Hypothalamus (tissue), 51 donors: ENCODE measurements at places on chromosomes 13 and 19.
A peak's percentile ranks its signal among the peaks of the same experiment; 100 is the strongest.

- DNase-seq = no peak
These were observed 452.4 kb downstream of the KLF12 start for GRCh38 chr13:73681779-73682178.

- DNase-seq = no peak
These were observed 502.3 kb downstream of the KCTD12 start for GRCh38 chr13:76383676-76384461.

DNA sequence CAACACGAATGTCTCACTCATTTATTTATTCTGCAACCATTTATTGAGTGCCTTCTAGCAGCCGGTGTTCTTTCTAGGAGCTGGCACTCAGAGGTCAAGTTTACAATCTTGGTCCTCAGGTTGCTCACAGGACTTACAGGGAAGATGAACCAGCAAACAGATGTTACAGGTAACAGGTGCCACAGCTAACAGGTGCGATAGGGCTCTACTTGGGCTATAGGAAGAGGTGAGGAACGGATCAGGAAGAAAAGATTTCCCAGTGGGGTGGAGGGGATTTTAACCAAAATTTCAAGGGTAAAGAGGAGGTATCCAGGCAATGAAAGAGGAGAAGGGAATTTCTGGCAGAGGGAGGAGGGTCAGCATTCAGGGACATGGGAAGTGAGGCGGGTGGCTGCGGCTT lies 87.3 kb upstream of the FARP1 start:
- no peak for DNase-seq

DNA sequence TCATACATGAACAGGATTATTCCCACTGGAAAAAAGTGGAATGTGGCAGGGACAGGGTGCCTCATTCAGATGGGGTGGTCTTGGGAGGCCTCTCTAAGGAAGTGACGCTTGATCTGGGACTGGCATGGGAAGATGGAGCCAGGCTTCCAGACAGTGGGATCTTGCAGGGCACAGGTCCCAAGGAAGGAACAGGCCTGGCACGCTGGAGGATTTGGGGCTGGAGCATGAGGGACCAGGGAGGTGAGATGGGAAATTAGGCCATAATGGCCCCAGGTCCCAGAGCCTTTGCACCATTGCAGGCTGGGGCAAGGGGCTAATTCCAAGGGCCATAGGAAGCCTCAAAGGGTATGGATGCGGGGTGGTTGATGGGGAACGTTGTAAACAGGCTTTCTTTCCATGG lies 9.2 kb downstream of the ZNF536 start:
- DNase-seq = no peak

DNA sequence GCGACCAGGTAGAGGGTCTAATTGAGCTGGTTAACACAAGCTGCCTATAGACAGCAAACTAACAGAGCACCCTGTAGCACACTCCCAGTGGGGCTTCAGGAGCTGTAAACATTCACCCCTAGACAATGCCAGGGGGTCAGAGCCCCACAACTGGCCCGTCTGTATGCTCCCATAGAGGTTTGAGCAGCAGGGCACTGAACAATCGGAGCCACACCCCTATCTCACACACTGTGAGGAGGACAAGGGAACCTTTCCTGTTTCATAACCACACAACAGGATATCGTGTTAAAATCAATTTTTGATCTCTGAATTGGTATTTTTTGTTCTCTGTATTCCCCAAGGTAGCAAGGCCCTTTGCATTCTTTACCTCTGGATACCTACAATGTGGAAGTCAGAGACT lies 266.1 kb downstream of the SPRY2 start:
- no peak for DNase-seq

GRCh38 chr13:113178896-113179167 lies 20.4 kb downstream of the PROZ start:
- no peak for DNase-seq

DNA sequence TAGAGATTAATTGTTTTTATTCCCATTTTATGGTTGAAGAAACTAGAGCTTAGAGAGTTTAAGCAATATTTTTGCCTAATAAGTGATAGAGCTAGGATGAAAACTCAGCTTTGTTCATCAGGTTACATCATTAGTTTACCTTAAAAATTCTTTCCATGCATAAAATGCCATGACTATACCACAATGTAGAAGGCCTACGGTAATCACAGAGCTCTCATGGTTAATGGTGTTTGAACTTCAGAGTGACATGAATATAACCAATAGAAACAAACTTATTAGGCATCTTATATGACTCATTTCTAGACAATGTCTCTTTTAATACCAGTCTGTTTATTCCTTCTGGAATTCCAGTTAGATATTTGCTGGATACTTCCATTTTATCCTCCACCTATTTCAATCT lies 78.5 kb downstream of the FGF9 start:
- no peak for DNase-seq

DNA sequence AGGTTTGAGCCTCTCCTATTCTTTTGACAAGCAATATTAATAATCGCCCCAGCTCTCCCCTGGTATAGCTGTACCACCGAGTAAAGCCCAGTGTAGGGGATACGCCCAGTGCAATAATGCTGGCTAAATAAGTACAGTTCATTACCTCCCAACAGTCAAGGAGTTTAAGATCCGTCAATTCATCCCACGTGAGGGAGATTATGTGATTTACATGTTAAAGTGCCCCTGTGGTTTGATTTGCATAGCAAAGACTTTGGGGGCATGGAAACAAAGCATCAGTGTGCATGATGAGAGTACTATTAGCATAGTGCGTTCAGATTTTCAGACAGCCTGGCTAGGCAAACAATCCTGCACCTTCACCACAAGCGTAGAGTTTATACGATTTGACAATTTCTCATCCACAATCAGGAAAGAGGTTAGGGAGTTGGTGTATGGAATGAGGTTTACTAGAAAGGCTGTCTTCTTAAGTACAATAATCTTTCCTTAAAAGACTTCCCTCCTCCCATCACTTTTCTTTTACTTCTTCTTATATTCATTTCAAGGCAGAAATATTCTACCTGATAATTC lies 754.0 kb downstream of the DIAPH3 start:
- no peak for DNase-seq

DNA sequence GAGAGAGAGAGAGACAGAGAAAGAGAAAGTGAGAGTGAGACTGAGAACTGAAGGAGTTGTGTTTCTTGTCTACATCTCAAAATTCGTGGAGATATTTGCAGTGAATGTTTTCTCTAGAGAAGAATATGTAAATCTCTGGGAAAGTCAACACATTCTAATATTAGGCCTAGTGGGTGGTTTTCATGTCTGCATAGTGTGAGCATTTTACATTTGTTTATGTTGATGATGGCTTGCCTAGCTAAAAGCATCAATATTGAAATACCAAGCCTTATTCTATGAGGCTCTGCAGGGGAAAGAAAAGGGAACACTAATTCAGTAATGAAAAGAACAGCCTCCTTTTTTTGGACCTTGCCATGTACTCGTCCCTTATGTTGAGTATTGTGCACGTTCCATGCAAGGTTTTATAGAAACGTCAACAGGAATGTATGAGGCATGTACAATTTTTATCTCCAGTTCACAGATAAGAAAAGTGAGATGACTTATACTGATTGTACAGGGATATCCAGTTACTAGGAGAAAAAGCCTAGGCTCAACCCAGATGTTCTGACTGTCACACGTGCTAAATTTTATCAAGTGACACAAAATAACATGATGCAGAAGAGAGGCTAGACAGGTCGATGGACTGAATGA lies 1288.9 kb upstream of the SLC10A2 start:
- DNase-seq = no peak

GRCh38 chr19:3336680-3337523 lies 29.5 kb upstream of the NFIC start:
- DNase-seq = peak; percentile 23

- DNase-seq = no peak
These were observed 1806.1 kb upstream of the MIR17HG start for GRCh38 chr13:89541091-89542030.

DNA sequence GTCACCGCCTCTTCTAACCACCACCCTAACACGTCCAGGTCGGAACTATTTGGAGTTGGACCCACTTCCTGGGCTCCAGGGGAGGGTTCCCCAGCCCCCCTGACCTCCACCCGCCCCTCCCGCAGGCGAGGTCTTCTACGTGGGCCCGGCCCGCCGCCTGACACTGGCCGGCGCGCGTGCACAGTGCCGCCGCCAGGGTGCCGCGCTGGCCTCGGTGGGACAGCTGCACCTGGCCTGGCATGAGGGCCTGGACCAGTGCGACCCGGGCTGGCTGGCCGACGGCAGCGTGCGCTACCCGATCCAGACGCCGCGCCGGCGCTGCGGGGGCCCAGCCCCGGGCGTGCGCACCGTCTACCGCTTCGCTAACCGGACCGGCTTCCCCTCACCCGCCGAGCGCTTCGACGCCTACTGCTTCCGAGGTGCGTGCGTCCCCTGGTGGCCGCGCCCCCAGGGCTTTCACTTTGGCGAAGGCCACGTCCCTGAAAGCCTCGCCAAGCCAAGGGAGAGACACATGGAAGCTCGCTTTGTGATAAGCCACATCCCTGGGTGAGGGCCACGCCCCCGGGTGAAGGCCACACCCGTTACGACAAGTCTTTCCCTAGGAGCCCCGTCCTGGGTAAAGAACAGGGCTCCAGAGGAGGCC lies 13.2 kb downstream of the NCAN start:
- no peak for DNase-seq

DNA sequence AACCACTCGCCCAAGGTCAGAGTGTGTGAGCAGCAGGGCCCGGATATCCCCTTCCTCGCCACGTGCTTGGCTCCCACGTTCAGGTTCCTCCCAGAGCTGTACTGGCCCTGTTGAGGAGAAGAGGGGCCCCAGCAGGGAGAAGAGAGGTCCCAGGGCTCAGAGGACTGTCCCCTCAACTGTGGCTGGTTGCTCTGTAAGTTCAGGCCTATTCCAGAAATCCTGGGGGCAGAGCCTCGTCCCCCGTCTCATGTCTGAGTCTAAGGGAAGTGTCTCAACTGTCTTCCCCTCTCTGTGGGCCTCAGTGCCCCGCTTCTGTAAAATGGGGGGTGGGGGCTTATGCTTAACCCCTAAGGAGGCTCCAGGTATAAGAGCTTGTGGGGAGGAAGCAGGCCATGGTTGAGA lies 3.9 kb downstream of the PPP5C start:
- no peak for DNase-seq

DNA sequence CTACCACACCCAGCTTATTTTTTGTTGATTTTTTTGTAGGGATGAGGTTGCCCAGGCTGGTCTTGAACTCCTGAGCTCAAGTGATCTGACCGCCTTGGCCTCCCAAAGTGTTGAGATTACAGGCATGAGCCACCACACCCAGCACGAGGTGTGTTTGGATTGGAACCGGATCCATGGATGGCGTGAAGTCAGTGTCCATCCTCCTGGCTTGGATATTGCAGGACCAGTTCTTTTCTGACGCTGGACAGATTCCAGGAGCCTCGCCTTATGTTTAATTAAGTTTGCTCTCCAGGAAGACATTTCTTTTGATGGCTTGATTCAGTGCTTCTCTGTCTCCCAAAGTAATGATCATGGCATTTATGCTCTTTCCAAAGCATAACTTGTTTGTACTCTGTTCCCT lies 14.4 kb upstream of the RFXAP start:
- no peak for DNase-seq

GRCh38 chr19:21595185-21595584 lies 89.8 kb downstream of the ZNF429 start:
- DNase-seq = no peak

DNA sequence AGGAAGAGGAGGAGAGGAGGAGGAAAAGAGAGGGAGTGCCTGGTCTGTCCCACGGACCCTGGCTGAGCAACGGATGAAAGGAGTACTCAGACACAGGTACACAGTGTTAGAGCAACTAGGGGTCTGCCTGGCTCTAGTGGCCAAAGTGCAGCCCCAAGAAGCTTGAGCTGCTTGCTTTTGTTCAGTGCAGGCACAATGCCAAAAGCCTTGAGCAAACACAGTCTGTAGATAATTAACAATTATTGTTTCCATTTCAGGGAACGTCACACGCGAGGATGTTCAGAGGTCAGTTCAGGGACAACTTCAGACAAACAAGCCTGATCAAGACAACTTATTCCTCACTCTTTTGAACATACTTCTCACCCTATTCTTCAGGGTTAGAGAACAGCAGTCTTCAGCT lies 32.2 kb upstream of the ZNF726 start:
- no peak for DNase-seq

DNA sequence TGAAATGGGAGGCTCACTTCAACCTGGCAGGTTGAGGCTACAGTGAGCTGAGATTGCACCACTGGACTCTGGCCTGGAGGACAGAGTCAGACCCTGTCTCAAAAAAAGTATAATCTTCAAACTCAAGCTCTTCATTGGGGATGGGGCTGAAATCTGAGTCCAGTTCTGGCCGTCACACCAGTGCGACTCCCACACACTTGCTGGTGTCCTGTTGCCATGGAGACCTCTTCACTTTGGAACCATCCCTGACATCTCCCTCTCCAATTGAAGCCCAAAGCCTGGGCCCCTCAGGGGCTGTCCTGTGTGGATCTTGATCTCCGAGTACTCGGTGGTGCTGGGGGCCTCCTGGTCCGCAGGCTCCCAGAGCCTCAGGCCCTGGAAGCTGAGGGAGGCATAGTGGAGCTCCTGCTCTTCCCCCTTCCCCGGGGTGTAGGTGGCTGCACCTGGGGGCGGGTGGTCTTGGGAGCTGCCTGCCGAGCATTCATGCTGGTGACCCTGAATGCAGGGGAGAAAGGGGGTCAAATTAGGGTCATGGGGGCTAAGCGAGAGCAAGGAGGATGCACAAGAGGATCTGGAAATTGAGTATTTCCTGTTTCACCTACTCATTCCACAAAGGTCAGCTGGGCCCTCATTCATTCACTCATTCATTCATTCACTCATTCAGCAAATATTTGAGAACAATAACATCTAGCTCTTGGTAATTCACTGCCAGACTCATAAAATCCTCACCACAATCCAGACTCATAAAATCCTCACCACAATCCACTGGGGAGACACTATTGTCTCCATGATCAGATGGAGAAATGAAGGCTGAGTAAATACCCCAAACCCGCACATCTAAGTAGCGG lies 11.0 kb downstream of the SIGLEC11 start:
- no peak for DNase-seq

DNA sequence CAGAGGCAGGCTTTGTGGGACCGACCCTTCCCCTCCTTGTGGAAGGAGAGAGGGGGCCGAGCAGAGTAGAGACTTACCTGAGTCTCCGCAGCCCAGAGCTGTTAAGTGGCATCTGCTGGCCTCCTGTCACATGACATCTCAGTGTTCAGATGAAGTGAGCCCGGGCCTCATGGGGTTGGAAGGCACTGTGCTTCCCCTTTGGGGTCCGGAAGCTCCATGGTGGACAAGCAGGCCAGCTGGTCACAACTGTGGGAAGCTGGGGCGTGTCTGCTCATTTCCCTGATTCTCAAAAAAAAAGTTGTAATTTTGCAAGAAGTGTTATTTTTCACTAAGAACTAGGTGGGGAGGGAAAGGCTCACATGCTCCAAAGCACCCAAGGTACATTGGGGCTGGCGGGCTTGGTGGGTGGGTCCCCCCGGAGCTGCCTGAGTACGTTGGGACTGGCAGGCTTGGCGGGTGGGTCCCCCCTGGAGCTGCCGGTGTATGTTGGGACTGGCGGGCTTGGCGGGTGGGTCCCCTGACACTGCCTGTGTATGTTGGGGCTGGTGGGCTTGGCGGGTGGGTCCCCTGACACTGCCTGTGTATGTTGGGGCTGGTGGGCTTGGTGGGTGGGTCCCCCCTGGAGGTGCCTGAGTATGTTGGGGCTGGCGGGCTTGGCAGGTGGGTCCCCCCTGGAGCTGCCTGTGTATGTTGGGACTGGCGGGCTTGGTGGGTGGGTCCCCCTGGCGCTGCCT lies 18.2 kb upstream of the DCUN1D2 start:
- DNase-seq = no peak
